ENCODE measurements at places on chromosomes 2 and 18.

- DNase-seq, result no peak
Observed at GRCh38 chr18:53752781-53753367, 471.6 kb downstream of the MBD2 start.

GRCh38 chr2:217069263-217070042 is 209.6 kb upstream of the TNP1 start:
- DNase-seq, result no peak

DNA sequence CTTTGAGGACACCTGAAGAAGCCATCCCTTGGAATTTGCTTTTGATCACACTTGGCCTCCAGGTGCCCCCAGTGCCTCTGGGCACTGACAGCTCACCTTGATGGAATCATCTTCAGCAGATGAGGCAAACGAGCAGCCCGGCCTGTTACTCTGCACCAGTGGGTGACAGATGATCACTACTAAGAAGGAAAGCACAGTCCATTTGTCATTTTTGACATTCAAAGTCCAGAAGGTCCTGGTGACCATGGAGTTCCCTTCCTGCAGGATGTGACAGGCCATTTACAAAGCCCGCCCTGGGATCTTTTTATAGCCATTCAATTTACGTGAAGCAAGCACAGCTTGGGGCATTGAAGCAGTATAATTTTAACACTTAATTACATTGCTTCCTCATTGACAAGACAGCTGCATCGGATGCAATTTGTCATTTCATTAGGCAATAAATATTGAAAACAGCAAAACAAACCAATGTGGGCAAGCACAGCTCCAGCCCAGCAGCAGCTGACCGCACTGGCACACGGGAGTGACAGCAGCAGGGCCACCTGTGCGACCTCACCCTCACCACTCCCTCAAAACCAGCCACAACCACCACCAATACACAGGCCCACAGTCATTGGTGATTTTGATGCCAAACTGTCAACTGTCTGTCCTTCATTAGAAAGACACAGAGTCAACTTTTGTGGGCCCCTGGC is 76.0 kb upstream of the SLC66A3 start:
- DNase-seq, result no peak

DNA sequence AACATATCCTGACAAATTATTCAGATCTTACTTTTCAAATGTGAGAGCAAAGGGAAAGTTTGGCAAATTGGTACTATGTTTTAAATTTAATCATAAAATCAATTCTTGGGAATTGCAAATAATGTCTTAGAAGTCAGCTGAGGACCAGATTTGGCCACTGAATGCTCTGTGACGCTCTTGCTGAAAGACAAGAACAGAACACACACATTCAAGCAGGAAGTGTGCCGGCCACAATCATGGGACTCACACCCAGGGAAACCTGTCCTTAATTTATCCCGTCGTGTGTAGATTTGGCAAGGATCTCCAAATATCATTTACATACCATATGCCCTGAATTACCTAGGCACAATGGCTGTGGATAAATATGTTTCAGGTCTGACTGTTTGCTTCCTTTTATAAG is 253.1 kb downstream of the TCF4 start:
- DNase-seq, result no peak

DNA sequence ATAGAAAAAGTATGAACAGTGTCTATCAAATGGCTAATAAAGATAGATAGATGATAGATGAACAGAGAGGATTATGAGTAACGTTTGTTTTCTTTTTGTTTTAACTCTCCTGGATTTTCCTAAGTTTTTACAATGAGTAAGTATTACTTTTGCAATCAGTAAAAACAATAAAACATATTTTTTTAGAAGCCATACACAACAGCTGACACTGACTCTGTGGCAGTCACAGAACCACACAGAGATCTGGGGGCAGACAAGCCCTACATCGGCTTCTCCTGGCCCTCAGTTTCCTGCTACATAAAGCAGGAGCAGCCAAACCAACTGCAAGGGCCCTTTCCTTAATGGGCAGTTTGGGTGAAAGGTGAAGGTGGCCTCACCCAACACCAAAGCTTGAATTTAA is 63.6 kb downstream of the ANTXR1 start:
- DNase-seq, result no peak
